HuH-7.5 (cell line): ENCODE measurements at places on chromosomes 12 and 14.

GRCh38 chr12:99435095-99435791 is 212.3 kb upstream of the GARIN6 start:
- no peak for DNase-seq

GRCh38 chr14:59588101-59588500 is 11.5 kb upstream of the CCDC175 start:
- no peak for DNase-seq

- no peak for DNase-seq
Measured at GRCh38 chr14:79057333-79057732, 887.2 kb downstream of the NRXN3 start.

DNA sequence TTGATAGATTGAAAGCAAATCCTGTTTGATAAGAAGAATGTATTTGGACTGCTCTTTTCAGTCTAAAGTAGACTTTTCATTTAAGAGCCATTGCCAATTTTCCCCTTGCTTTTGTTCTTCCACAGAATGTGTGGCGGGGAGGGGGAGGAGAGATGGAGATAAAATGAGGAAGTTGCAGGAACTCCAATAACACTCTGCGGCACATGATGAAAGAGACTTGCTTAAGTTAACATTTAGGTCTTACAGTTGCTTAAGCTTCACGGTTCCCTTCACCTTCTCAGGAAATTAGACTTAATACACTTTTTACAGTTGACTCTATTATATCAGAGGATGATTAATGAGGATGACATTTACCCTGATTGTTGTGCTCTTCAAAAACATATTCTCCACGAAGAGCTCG is 537.3 kb downstream of the TMTC2 start:
- no peak for DNase-seq

GRCh38 chr12:100574187-100575074 is 947 bp downstream of the GAS2L3 start:
- DNase-seq = no peak

- no peak for DNase-seq
Measured at GRCh38 chr14:98580131-98580678, 691.8 kb downstream of the BCL11B start.

DNA sequence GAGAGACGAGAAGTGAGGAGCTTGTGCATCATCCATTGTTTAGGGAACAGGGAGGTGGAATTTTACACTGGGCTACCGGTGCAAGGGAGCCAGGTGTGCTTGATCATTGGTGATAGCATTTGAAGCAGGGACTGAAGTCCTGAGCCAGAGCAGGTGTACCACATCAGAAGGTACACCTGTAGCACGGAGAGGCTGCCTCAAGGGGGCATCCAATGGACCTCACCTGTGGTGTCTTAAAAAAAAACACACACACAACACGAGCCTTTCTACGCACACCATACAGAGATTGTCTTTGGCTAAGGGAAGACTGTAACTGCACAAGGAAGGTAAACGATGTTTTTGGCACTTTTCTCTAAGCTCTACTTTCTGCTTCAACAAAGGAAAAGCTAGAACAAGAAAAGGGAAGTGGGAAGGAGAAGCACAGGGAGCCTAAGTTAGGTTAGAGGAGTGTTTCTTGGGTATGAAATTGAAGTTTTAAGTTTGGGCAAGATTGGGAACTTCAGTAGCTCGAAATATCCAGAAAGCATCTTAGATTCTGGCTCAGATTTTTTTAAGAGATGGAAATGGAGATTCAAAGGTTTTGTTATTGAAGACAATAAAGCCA is 334.3 kb upstream of the FBXO33 start:
- no peak for DNase-seq

DNA sequence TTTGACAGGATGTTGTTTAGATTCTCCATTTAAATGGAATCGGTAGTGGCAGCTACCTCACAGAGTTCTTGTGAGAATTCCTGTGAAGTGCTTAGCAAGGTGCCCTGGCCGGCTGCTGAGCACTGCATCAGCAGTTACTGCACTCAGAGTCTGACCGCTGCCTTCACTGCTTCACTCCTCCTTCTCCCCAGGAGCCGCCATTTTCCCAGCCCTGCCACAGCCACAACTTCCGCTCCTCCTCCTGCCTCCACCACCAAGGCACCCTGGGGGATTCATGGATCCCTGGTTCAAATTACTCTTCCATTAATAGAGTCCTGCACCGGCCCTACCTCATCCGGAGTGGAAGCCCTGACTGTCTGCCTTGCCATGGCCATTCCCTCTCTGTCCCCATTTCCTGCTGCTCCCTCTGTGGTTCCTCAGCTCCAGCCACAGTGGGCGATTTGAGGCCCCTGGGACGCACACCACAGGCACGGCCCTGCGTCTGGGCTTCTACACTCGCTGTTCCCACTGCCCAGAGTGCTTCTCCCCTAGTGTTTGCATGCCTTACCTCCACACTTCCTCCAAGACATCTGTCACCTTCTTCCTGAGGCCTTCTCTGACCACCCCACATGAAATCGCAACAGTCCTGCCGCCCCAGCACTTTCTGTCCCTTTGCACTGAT is 210.3 kb downstream of the IPO8 start:
- DNase-seq = no peak

- DNase-seq = no peak
Measured at GRCh38 chr12:128336204-128337070, 69.5 kb downstream of the TMEM132C start.

GRCh38 chr12:121748571-121749265 is 36.2 kb downstream of the TMEM120B start:
- DNase-seq = peak; percentile 66
